ENCODE measurements at places on chromosomes 5 and 9. TPM values are rescaled to one million over a fixed set of nuclear protein-coding genes. Genes with fewer than 3 reads are reported as not detected.

DNA sequence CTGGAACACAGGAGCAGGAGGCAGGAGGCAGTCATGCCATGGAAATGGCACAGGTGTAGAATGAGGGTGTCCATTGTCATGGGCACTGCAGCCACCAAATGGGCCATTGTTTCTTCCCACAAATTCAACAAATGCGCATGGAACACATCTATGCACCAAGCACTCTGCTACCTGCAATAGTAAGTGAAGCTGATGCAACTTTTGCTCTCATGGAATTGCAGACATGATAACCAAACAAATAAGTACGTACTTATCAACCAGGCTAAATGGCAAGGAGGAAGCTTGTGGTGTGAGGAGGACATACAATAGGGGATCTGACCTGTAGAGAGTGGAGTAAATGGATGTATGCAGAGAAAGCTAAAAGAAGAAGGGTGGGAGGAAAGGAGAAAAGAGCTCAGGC, 116.8 kb downstream of the TRIM36 start:
- no peak for DNase-seq

The FGF1 gene
- total RNA-seq: not detected

The LRRC70 gene
- 1.2 TPM for total RNA-seq

GRCh38 chr9:107118863-107119624, 164.0 kb upstream of the RAD23B start:
- DNase-seq: no peak

- DNase-seq: peak; percentile 43
Measured at GRCh38 chr9:90085633-90086032, 480.8 kb downstream of the GADD45G start.

Measured in neural progenitor cell (in vitro differentiated cells).